ENCODE measurements at places on chromosomes 1 and 21.

DNA sequence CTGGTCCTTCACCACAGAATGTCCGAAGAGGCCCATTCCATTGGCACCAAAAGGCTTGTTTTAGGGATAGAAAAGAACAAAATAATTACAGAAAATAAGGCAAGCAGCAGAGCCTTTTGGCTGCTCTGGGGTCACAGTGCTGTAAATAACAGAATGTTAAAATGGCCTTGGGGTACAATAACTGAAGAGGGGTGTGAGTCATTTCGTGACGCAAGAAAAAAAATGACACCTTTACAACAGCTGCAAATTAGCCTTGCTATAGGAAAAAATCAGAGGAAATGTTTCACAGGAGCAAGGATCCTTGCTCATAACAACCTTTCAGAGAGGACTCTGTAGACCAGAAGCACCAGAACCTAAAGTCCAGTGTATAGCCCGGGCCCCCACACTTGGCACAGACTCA, 483.4 kb downstream of the OMA1 start:
- DNase-seq, result no peak

- no peak for DNase-seq
Observed at GRCh38 chr1:87927391-87928280, 599.0 kb downstream of the LMO4 start.

GRCh38 chr1:170853867-170854266, 81.5 kb upstream of the MROH9 start:
- no peak for DNase-seq

- no peak for DNase-seq
Observed at GRCh38 chr1:36804669-36805314, 229.5 kb downstream of the GRIK3 start.

DNA sequence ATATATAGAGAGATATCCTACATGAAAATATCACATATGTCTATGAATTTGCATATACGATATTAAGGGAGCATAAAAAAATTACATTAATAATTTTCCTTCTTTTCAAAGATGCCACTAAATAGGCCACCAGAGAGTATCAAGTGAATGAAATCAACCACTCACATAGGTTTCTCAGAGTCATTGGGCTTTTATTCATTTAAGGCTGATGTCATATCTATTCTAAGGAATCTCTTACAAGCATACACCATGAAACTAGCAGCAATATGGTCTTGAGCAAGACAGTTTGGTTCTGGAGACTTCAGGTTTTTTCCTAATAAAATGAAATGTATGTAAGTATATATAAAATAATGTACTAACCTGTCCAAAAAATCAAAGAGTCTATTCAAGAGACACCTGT, 420.4 kb downstream of the PLA2G4A start:
- DNase-seq, result no peak

GRCh38 chr1:218525031-218525430, 179.9 kb downstream of the TGFB2 start:
- DNase-seq, result no peak

DNA sequence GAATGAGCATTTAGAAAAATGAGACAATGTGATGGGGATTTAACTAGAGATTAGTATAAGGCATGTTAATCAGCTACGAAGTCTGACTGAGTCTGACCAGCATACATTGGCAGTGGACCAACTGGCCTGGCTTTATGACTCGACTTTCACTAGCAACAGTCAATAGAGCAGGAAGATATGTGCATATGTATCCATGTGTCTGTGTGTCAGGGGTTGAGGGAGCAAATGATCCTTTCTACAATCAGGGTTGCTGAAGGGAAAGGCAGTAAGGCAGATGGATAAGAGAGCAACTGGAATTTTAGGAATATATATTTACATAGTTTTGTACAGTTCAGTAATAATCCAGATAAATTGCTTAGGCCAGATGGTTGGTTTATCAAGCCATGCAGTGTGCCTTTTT, 645.6 kb downstream of the PLA2G4A start:
- no peak for DNase-seq

- no peak for DNase-seq
Observed at GRCh38 chr1:44030605-44031251, 534 bp downstream of the SLC6A9 start.

DNA sequence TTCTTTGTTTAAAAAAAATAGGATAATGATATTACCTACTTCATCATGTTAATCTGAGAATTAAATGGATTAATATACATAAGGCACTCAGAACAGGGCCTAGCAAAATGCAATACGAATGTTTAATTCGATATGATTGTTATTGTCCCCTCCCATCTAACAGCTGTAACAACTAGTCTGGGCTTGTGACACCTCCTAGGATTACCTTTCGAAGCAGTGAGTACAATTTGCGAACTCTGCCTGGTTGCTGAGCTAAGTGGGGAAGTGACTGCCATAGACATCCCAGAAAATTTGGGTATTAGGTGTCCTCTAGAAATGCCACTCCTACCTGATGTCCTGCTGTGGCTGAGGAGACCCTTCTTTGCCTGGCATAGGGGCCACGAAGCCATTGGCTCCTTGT, 3.0 kb downstream of the RASSF5 start:
- no peak for DNase-seq

- no peak for DNase-seq
Observed at GRCh38 chr1:86273066-86273465, 116.5 kb upstream of the COL24A1 start.

DNA sequence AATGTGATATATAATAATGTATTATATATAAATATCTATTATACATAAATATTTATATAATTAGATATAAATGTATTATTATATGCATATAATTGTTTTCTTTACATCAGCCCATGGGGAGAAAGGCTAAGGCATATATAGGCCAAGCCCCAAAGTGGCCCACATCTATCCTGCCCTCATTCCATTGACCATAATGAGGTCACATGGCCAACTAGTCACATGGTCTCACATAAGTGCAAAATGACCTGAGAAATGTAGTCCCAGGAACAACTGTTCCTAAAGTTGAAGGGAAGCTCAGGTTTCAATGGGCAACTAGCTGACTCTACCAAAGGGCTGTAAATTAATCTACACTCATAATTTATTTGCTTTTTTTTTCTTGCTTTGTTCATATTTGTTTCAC, 14.5 kb upstream of the CCDC185 start:
- DNase-seq, result no peak

DNA sequence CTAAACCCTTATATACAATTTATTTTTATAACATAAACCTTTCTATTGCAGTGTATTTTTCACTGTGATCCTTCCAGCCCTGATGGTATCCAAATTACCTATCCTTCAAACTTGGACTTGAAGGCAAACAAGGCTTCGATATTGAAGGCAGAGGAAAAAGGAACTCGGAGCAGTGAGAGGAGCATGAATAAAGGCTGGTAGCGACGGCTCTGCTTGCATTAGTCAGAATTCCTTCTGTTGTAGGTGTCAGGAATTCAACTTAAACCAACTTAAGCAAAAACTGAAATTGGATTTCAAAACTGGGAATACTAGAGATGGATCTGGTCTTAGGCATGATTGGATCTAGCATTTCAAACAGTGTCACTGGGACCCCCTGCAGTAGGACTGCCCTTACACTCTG, 17.8 kb upstream of the SSX2IP start:
- DNase-seq, result no peak

- DNase-seq, result no peak
Observed at GRCh38 chr1:156692925-156693847, 12.2 kb downstream of the CRABP2 start.

- no peak for DNase-seq
Observed at GRCh38 chr1:230047114-230047865, 19.7 kb upstream of the GALNT2 start.

DNA sequence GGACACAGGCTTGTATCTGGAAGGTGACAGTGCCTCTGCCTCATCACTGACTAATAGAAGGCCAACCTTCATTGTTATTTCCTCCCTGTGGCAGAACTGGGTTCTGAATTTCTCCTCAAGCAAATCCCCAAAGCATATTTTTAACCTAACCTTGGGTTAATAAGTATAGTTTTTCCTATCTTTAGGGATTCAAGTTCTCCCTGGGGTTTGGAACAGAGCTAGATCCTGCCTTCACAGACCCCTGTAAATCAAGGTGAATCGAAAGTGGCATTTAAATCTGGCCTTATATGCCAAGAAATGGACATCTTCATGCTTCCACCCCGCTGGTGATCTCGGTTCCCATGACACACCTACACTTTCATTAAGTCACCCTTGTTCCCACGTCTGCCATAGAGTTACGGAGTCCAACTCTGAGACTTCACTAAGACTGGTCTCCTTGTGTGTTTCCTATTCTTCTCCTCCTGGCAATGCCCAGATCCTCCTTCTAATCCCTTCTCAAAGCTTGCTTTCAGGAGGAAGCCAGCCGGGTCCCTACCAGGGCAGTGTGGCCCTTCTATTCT, 4.3 kb upstream of the CHI3L2 start:
- no peak for DNase-seq

GRCh38 chr1:18726368-18726767, 95.7 kb downstream of the PAX7 start:
- no peak for DNase-seq

GRCh38 chr1:39898191-39898590, 3.5 kb downstream of the MYCL start:
- DNase-seq, result no peak

DNA sequence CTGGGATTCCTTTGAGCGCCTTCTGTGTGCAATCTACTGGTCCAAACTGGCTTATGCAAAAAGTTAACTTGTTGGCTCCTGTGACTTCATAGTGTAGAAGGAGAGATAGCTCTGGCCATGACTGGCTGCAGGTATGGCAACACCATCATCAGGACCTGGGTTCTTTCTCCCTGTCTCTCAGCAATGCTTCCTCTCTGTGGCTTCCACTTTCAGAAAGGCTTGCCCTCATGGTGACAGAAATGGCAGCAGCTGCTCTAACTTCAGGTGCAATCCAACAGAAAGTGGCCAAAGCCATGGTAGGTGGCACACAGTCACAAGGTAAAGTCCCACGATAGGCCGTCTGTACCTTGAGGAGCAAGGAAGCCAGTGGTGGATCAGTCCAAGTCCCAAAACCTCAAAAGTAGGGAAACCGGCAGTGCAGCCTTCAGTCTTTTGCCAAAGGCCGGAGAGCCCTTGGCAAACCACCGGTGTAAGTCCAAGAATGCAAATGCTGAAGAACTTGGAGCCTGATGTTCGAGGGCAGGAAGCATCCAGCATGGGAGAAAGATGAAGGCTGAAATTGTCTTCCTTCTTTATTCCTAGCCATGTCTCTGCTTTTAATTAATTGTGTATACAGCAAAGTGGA, 45.0 kb downstream of the ZBTB40 start:
- no peak for DNase-seq

DNA sequence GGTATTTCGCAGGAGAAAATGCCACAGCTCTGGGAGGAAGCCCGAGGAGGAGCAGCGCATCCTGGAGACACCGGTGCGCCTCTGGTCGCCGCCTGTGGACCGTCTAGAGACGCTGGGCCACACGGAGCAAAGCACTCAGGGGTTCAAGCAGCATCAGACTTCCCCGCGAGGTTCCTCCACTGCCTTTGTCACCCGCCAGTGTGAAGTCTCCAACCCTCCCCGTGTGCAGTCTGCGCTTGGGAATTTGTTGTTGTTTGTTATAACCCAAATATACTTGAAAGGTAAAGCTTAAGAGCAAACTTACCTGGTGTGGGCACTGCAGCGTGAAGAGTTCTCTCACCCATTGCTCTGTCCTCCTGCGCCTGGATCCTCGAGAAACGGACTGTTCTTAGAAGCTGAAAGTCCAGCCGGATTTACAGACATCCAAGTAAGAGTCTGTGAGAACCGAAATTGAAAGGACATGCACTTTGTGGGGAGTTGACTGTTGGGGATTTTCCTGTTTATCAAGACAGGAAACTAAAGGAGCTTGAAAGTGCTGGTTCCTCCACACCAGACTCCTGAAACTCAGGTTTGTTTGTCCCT, at the start of gene GBP4:
GBP4 (minus strand) TSS at position 452 of the 582 bp plus-strand sequence; CDS start at position 344, 108 bp downstream.
- DNase-seq, result peak; percentile 20

GRCh38 chr21:46555678-46556077, 49.2 kb downstream of the S100B start:
- no peak for DNase-seq

- no peak for DNase-seq
Observed at GRCh38 chr1:155064832-155065429, 1.4 kb downstream of the EFNA4 start.

- no peak for DNase-seq
Observed at GRCh38 chr1:235935235-235936225, 68.8 kb upstream of the LYST start.

GRCh38 chr1:16139473-16139962, 16.4 kb downstream of the EPHA2 start:
- no peak for DNase-seq

GRCh38 chr1:150516050-150516591, 569 bp downstream of the FALEC start:
- no peak for DNase-seq

DNA sequence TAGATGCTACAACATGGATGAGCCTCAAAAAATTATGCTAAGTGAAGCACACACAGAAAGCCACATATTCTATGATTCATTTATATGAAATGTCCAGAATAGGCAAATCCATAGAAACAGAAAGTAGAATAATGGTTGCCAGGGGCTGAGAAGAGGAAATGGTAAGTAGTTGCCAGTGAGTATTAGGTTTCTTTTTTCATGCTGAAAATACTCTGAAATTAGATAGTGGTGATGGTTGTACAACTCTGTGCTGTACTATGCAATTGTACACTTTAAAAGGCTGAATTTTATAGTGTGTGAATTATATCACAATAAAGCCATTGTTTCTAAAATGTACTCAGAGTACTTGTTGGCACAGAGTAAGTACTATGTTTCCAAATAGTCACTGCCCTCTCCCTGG, 15.5 kb upstream of the GFI1 start:
- no peak for DNase-seq

DNA sequence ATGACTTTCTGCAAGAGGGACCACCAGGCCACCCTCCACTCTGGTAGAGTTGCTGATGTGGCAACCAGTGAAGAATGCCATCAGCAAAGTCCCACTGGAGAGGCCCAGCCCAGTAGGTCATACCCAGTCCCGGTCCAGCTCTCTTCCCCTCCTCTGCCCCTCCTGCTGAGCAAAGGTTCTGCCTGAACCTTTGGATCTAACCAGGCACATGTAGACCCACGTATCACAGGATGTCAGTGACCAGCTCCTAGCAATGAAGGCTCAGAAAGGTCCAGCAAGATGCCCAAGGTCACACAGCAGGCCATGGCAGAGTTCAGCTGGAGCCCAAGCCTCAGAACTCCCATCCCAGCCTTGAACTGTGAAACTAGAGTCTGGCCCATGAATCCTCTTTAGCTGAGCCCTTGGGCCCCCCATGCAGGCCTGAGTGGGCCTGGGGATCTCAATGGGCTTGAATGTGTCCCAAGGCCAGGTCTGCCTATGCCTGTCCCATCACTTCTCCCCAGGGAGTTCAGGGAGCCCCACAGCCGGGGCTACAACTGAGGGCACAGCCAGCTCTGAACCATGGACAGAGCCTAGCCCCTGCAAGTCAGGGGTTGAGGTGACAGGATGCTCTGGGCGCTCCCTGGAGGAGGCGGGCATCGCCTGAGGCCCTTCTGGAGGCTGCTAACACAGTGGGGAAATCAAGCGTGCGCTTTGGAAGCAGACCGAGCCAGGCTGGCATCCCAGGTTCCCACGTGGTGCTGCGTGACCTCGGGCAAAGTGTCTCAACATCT, 21.4 kb upstream of the PADI1 start:
- DNase-seq, result no peak

DNA sequence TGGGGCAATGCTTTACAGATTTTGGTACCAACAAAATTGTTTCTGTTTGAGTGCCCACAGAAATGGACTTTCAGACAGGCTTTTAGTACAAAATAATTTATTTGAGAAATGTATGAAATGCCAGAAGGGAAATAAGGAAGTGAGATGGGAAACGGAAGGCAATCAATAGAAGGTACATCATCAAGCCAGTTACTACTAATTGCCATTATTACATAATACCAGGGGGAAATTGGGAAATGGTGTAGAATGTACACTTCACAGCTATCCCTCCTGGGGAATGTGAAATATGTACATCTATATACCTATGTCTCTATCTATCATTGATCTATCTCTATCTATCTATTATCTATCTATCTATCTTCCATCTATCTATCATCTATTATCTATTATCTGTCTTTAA, 264.6 kb upstream of the B3GALT2 start:
- DNase-seq, result no peak
